ENCODE measurements at places on chromosomes 5 and 9. TPM values are rescaled to one million over a fixed set of nuclear protein-coding genes. Genes with fewer than 3 reads are reported as not detected.

Gene CTSV
- 1.5 TPM for total RNA-seq

Gene FOXD4L6
- total RNA-seq: not detected

Gene EIF4E1B
- not detected for total RNA-seq

Gene ZBED3
- 2.8 TPM for total RNA-seq

Gene PCDHGA6
- 6.3 TPM for total RNA-seq

Gene PCDHB7
- total RNA-seq: under 0.01 TPM

Gene ORM2
- not detected for total RNA-seq

Gene CCNI2
- total RNA-seq: not detected

Gene GLDC
- total RNA-seq: 0.58 TPM

Gene LRRTM2
- 2.6 TPM for total RNA-seq

Gene GBGT1
- total RNA-seq: 5.6 TPM

Gene STC2
- 113 TPM for total RNA-seq

Gene ARHGEF28
- 32.6 TPM for total RNA-seq

Gene DDX4
- total RNA-seq: not detected

Gene CATSPER3
- total RNA-seq: 0.17 TPM

Gene FEM1C
- total RNA-seq: 44.2 TPM

Gene UIMC1
- 33.3 TPM for total RNA-seq

Gene PCDHGA11
- total RNA-seq: 23.0 TPM

Gene RCL1
- total RNA-seq: 8.4 TPM

Gene FOXI1
- not detected for total RNA-seq

Gene PCDHGC3
- 94.1 TPM for total RNA-seq

Gene OR1J2
- total RNA-seq: not detected

Data from smooth muscle cell of trachea (primary cell).